ENCODE measurements at places on chromosomes 7 and 10.

GRCh38 chr7:70570961-70571360, 561.0 kb upstream of the GALNT17 start:
- DNase-seq: no peak

DNA sequence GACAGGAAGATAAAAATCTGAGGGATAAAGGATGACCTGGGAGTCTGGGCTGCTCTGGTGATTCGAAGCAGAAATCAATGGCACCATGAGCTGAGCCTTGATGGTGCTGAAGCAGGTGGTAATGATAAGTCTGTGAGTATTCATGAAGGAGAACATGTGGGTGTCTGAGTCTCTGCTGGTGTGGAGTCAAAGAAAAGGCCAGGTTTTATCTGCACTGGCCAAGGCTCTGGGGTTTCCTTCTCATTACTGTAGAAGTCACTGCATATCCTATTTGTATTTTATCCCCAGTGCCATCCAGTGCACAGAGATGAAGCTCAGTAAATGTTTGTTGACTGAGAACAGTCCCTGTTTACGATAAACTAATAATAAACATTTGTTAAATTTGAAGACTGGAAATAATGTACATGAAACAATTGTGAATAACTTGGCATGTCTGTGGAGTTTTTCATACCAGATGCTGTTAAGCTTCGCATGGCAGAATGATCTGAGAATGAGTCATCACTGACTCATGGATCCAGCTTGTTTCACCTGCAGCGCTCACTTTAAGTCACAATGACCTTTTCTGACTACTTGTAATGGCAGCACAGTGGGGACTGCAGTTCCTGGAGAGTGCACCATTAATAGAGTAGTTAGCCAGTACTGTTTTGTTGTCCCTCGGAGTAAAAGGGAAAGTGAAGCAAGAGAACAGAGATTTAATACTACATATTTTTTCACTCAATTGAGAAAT, 538.5 kb downstream of the HTR7 start:
- DNase-seq: peak; percentile 64

- DNase-seq: peak; percentile 36
These were observed at the start of gene CADPS2 for GRCh38 chr7:122886357-122887081. Gene CADPS2 (minus strand): TSS chr7:122886460. CDS start chr7:122886337, 123 bp downstream.

DNA sequence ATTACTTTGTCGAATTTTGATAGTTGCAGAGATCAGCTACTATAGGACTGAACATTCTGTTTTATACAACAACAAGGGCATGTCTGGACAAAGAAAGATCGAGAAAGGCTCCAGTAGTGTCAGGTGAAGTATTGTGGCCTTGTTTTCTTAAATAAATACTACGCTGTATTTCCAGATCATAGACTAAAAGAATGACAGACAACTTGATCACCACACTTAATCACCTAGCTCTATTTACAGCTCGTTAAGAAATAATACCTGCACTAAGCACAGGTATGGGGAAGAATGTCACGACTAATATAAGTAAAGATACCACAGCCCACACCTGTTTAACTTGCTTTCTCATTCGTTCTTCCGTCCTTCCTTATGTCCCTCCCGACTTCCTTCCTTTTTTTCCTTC, 269.2 kb downstream of the HGF start:
- DNase-seq: no peak

DNA sequence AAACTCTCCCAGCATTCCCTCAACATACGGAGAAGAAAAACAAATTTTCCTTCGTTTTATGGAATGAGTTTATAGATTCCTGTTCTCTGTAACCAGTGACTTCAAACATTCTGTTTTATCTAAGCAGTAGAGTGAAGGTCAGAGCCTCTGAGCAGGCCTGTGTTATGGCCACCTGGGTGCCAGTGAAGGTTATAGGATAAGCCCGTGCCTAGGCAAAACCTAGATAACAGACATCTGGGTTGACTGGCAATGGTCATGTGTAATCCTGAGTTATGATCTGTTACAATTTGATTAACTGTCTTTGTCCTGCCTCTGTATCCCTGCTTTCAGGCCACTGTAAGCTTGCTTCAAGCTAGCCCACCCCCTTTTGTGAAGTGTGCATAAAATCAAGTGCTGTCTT, 8.3 kb downstream of the LSM5 start:
- no peak for DNase-seq

DNA sequence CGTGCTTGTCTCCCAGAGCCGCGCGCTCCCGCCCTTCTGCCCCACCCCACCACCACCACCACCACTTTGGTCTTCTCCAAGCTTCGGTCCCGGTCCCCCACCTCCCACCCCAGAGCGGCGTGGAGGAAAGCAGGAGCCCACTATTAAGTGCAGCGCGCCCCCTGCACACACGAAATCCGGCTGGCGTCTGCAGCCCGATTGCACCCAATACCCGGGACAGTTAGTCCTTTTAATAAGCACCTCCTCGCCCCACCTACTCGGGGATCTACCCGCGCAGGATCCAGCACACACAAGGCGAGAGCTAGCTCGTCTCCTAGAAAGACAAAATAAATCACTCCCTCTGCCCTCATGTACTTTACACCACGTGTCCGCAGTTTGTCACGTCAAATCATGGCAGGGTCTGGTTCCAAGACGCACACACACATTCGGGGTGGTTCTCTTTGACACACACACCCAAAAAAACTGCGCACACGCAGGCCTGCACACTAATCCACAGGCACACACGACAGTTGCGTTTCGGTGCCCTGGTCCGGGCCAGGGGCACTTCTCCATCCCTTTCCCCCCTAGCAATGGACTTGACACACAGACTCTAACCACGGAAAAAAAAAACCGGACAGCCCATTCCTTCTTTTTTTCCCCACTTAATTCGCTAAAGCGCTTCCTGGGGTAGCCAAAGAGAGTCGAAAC, 1.6 kb downstream of the SFMBT2 start:
- no peak for DNase-seq

- no peak for DNase-seq
These were observed 79.6 kb downstream of the ANKRD7 start for GRCh38 chr7:118304100-118304499.

- no peak for DNase-seq
These were observed 137.5 kb downstream of the IMMP2L start for GRCh38 chr7:111424768-111425167.

- no peak for DNase-seq
These were observed 333.4 kb upstream of the RNF32 start for GRCh38 chr7:156307193-156307592.

GRCh38 chr10:84269773-84270172, 24.9 kb downstream of the RGR start:
- no peak for DNase-seq

GRCh38 chr7:2129323-2130095, 103.2 kb downstream of the MAD1L1 start:
- DNase-seq: no peak

DNA sequence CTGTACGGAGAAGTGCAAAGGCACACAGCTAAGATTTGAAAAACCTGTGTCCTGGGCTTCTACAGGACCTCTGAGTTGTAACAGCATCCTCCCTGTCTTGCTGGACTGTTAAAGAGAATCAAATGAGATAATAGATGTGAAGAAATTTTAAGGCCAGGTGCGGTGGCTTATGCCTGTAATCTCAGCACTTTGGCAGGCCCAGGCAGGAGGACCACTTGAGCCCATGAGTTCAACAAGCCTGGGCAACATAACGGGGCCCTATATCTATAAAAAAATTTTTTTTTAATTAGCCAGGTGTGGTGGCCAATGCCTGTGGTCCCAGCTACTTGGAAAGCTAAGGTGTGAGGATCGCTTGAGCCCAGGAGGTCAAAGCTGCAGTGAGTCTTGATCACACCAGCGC, 2.9 kb upstream of the ARHGAP21 start:
- no peak for DNase-seq

DNA sequence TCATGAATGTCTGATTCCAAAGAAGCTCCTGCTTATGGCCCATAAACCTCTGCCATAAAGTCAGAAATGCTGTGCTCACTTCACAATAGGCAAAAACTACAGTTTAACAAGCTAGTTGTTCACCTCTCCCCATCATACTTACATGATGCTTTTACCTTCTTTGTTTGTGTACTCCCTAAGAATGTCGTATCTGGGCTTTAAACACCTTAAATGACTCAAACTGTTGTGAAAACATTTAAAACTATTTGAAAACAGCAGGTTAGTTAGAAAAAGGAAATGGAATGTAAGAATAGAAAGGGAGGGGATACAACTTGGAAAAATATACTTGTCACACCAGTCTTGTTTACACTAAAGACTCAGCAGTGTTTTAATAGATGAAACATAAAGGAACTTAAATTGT, 128.2 kb upstream of the AGR3 start:
- DNase-seq: no peak

DNA sequence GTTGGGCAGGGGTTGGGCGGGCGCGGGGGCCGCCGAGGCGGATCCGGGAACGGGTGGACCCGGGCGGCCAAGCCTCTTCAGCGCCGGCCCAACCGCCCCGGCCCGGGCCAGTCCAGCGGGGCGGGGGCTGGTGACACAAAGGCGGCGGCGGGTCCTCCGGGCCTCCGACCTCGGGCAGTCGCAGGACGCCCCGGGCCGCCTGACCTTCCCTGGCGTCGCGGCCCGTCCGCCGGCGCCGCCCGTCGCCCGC, 54.2 kb downstream of the METTL2B start:
- no peak for DNase-seq

GRCh38 chr7:28973591-28973990, 15.5 kb upstream of the TRIL start:
- DNase-seq: no peak

- no peak for DNase-seq
These were observed 7.6 kb downstream of the MMS19 start for GRCh38 chr10:97490592-97490991.

- DNase-seq: no peak
These were observed 18.0 kb upstream of the RSU1 start for GRCh38 chr10:16835228-16835627.

DNA sequence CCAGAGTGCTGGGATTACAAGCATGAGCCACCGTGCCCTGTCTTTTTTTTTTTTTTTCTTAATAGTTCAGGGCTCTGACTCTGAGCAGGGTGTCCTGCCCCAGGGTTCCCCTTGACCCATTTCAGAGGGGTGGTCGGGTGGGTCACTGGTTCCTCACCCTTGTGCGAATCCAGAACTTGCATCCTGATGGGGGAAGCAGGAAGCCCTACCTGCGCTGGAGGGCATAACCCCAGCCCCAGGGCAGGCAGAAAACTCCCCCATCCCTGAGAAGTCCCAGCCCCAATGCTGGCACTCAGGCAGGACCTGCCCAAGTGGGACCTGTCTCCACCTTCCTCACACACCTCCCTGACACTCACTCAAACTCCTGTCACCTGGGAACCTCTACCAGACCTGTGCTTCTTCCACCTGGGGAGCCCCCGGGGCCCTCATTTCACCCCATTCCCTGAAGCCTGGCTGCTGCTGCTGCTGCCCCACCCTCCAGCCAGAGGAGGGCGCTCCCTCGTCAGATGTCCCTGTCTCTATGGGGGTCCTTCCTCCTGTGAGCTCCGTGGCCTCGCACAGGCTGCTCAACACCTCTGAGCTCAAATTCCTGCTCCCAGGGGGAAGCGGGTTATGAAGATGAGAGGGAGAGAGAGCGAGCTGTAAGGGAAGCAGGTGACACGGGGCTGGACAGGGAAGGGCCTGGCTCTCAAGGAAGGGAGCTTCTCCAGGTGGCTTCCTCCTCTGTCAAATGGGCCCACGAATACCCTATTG, 15.1 kb upstream of the ZNF273 start:
- no peak for DNase-seq

- no peak for DNase-seq
These were observed 353.7 kb downstream of the GLRX3 start for GRCh38 chr10:130489891-130490290.

- DNase-seq: no peak
These were observed 66.4 kb upstream of the SEC61G start for GRCh38 chr7:54825368-54825767.

GRCh38 chr10:67112765-67113164, 186.9 kb downstream of the LRRTM3 start:
- DNase-seq: no peak

DNA sequence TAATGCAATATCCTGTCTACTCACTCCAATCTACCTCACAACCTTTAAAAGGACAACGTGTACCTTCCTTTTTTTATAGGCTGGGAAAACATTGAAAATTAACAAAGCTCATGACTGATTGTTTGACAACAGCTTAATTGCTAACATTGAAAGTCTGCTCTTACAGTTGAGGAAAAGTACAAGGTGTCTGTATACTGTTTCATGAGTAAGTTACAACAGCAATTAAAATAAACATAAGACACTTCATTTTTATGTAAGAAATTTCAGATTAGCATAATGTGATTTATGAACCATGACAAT, 28.6 kb upstream of the NCAPG2 start:
- no peak for DNase-seq

GRCh38 chr10:93160829-93161228, 87.1 kb downstream of the CYP26A1 start:
- no peak for DNase-seq

GRCh38 chr7:7416031-7416858, 119.4 kb downstream of the COL28A1 start:
- no peak for DNase-seq

DNA sequence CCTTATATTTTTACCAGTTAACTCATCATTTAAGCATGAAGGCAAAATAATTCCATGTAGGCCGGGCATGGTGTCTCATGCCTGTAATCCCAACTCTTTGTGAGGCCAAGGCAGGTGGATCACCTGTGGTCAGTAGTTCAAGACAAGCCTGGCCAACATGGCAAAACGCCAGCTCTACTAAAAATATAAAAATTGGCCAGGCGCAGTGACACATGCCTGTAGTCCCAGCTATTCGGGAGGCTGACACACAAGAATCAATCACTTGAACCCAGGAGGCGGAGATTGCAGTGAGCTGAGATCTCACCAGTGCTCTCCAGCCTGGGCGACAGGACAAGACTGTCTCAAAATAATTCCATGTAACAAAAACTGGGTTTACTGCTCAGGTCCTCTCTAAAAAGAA, 18.3 kb downstream of the HNRNPA2B1 start:
- DNase-seq: no peak

DNA sequence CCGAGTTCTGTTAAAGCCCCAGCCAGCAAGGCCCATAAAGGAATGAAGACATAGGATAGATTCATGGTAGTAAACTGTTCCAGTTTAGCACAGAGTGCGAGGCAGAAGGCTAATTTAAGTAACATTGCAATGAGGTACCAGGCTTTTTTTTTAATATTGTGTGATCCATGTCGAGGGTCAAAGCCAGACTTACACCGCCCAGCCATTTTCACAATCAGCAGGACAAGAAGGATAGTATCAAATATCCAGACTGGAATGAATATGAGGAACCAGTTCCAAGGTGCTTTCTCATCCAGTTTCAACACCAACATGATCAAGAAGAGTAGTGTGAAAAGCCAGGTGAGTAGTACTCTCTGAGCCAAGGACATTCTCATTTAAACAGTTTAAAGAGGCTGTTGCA, 4.2 kb downstream of the TMEM60 start:
- no peak for DNase-seq

DNA sequence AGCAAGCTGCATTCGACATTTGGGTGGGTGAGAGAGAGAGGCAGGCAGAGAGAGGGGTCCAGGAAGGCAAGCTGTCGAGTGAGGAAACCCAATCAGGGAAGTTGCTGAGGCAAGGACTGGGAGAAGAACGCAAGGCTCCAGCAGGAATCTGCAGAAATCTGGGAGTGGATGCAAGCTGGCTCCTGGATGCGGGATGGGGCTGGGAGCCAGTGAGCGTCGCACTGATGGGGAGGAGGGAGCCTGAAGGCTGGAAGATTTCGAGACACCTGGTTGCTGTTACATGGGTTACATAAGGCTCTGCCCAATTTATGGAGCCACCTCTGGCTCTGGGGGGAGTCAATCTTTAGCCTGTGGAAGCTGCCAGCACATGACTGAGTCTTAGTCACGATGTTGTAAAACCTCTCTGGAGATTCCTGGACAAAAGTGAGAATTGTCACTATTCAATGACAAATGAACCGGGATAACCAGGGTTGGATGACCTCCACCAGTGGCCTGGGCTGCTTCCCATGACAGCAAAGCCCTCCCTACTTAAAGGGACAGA, 51.1 kb upstream of the ADRB1 start:
- DNase-seq: no peak
